ENCODE measurements at places on chromosomes 1 and 21.

DNA sequence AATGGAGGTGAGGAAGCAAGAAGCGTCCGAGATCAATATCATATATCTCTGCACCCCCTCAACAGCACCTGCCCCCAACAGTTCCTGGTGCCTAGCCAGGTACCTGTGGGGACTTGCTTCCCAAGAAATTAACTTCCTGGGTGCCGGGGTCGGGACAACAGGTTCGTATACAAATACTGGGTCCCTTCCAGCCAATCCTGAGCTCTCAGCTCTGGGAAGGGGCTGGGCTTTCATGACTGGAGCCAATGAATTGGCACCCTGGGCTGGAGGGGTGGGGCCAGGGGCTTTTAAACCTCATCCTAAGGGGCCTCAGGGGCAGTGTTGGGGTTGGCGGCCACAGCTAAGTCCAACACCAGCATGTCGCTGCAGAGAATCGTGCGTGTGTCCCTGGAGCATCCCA is at the start of gene PADI3:
Gene PADI3, plus strand, starts transcription at position 318 of the 400 bp plus-strand sequence. Its CDS starts 40 bp downstream, at position 358.
- DNase-seq = no peak

DNA sequence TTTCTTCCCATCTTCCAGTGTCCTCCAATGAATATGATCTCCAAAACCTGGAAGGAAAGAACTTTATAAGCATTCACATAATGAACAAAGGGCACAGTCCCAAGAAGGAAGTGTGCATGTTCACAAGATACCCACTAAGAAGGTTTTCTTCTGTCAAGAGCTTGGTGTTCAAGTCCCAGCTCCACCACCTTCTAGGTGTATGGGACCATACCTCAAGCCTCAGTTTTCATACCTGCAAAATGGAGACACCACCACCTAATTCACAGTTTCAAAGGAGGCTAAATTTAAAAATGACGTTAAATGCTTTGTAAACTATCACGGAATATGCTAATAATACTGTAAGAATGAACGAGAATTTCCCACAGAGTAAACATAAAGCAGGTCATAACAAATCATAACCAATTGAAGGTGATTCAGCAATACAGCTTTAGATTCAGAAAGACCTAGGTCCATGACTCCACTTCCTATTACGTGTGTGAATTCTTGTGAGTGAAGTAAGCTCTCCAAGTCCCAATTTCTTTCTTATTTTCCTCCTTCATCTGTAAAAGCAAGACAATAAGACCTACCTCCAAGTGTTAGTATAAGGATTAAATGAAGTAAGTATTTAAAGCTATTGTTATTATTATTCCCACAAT is 8.1 kb upstream of the KTI12 start:
- DNase-seq = no peak

DNA sequence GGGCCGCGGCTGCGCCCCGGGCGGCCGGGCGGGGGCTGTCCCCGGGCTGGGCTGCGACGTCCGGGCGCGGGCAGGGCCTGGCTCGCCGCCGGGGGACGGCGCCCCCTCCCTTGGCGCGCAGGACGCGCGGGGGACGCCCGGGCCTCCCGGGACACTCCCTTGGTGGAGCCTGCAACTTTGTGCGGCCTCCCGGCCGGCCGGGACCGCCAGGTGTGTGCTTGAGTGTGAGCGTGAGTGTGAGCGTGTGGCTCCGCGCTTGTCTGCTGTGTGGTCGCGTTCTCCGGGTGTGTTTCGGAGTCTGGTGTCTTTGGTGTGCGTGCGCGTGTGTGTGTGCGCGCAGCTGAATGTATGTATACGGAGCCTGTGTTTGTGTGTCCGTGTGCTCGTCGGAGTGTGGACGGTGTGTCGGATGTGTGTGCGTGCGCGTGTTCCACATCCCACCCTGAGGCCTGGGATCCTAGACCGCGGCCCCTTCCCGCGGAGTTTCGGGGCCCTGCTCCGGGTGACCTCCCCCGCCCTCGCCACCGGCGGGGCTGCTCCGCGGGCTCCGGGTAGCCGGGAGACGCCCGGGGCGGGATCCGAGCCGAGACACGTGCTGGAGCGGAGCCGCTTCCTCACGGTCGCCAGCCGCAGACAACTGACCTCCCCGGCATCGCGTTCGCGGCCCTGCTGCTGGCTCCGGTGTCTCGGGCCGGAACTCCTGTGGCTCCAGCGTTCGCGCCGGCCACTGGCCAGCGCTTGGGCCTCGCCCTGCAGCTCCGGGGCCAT is 1.7 kb downstream of the PTPRU start:
- DNase-seq = peak; percentile 20

GRCh38 chr1:212237651-212238050 is 47.6 kb upstream of the PPP2R5A start:
- no peak for DNase-seq

DNA sequence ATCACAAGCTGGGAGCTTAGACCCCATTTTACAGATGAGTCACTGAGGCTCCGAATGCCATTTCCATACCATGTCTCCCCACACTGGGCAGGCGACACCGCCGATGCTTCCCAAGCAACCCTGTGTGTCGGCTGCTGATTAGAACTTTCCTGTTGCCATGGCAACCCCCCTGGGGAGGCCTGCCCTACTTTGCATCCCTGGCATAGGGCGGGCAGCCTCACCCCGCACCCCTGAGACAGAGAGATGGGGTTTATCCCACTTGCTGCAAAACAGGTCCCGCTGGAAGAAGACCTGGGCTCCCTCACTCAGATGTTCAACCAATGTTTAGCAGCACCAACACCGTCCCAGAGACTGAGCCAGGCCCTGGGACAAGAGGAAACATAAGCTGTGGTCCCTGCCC is 81.5 kb downstream of the CAMK2N1 start:
- no peak for DNase-seq

DNA sequence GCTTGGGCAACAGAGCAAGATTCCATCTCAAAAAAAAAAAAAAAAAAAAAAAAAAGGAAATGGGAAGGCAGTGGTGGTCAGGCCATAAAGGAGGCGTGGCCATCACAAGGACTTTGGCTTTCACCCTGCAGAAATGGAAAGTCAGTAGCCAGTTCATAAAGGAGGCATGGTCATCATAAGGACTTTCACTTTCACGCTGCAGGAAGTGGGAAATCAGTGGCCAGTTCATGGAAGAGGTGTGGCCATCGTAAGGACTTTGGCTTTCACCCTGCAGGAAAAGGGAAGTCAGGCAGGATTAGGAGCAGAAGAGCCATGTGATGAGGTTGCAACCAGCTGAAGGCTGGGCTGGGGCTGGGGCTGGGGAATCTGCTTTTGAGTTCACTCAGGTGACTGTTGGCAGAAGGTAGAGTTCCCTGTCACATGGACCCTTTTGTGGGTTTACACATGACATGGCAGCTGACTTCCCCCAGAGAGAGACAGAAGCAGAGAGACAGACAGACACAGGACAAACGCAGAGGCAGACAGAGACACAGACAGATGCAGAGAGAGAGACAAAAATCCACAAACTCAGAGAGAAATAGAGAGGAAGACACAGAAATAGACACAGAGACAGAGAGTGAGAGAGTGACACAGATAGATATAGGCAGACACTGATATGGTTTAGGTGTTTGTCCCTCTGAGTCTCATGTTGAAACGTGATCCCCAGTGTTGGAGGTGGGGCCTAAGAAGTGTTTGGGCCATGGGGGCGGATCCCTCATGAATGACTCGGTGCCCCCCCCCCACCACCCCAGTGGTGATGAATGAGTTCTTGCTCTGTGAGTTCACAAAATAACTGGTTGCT is 263.9 kb upstream of the KAZN start:
- peak; percentile 80 for DNase-seq

GRCh38 chr1:65368403-65368802 is 52.1 kb upstream of the LEPR start:
- no peak for DNase-seq
